ENCODE measurements at places on chromosomes 16 and 17.

GRCh38 chr17:57401556-57402488 is 145.5 kb downstream of the MSI2 start:
- DNase-seq, result no peak

- no peak for DNase-seq
These were observed 37.0 kb upstream of the ZNF750 start for GRCh38 chr17:82876602-82877379.

GRCh38 chr17:29124925-29125273 is 55.3 kb downstream of the MYO18A start:
- no peak for DNase-seq

DNA sequence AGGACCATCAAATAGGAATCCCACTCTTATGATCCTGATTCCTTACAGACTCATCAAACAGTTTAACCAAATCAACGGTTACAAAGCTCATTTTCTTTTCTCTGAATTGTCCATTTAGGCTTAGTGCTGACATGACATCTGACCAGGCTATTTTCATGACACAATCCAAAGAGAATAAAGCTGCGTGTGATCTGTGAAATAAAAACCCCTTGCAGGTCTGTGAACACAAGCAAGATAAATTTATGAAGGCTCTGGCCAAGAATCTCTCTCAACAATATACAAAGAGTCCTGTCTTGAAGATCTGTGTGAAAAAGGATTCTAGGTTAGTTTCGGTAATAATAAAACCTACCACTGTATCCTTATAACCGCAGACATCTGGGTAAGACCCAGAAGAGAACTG is 22.0 kb downstream of the COG1 start:
- no peak for DNase-seq

DNA sequence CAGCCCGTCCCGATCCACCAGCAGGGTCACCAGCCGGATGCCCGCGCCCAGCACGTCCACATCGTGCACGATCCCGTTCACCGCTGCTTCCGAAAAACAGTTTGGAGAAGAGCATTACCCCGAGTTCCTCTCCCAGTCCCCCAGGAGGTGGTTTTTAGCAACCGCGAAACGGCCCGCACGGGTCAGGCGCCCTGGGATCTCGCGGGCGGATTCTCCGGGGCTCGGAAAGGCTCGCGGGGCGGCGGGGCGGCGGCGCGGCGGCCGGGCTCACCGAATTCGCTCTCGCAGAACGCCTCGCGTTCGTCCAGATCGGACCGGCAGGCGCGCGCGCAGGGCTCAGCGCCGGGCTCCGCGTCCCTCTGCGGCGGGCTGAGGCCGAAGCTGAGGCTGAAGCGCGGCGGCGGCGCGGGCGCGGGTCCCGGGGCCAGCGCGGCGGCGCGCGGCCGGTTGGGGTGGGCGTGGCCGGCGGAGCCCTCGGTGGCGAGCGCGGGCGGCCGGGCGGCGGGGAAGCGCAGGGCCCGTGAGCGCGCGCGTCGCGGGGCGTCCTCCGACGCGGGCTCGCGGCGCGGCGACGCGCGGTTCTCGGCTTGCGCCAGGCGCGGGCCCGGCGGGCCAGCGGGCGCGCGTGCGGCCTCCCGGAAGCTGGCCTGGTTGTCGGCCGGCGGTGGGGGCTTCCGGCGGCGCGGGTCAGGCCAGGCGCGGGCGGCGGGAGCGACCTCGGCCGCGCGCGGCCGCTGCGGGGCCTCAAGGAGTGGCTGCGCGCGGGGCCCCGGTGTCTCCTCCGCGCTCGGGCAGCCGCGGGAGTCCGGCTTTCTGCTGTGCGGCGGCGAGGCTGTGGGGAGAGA is 2.9 kb downstream of the C17orf58 start:
- peak; percentile 56 for DNase-seq

DNA sequence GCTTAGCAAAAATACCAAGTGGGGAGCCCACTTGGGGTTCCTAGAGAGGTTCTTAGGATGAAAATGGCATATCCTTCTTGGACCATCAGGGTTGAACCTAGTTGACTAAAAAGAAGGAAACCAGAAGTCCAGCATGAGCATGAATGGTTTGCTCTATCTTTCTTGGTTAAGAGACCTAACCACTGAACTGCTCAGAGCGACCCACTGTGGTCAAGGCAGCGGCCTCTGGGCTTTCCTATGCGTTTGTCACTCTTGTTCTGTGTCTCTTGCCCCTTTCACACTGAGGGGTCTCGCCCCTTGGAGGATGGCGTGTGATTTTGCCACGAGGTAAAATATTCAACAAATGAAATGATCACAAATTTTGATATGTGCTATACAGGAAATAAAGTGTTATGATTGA is 526 bp upstream of the BORCS6 start:
- no peak for DNase-seq

GRCh38 chr16:4544473-4544872 is 5.9 kb upstream of the CDIP1 start:
- no peak for DNase-seq

DNA sequence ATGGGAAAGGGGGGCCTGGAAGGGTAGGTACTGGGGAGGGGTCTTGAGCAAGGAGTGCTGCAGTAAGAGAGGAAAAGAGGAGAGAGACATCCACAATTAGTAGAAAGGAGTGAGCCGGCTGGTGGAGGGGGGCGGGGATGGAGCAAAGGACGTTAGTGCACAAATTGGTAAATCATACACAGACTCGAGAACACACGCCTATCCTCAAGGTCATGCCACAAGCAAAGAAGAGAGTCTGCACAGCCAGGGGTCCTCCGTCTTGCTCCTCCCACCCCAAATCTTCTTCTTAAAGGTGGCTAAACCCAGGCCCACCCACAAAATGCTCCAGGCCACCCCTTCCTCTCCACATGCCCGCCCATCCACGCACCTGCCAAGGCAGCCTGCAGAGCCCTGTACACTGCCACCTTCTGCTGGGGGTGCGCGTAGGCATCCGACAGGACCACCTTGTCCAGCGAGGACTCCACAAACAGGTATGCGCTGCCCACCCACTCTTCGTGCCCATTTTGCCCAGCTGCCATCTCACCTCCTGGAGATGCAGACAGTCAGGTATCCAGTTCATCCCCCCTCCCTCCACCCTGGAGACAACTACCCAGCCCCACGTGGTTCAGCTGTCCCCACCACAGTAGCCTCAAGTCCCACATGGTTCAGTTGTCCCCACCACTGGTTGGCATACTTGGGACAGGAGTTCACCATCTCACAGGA is 3.4 kb downstream of the TRADD start:
- DNase-seq, result no peak

DNA sequence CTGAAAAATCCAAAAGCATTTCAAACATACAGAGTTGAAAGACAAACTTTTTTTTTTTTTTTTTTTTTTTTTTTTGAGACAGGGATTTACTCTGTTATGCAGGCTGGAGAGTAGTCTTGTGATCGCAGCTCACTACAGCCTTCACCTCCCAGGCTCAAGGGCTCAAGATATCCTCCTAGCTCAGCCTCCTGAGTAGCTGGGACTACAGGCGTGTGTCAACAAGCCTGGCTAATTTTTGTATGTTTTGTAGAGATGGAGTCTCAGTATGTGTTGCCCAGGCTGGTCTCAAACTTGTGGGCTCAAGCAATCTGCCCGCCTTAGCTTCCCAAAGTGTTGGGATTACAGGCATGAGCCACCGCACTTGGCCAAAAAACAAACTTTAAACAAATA is 64.2 kb upstream of the KIFC3 start:
- DNase-seq, result no peak

- DNase-seq, result peak; percentile 83
These were observed 1.2 kb downstream of the NGFR start for GRCh38 chr17:49496183-49496866.

GRCh38 chr16:3030222-3031212 is 6.2 kb downstream of the BICDL2 start:
- no peak for DNase-seq

DNA sequence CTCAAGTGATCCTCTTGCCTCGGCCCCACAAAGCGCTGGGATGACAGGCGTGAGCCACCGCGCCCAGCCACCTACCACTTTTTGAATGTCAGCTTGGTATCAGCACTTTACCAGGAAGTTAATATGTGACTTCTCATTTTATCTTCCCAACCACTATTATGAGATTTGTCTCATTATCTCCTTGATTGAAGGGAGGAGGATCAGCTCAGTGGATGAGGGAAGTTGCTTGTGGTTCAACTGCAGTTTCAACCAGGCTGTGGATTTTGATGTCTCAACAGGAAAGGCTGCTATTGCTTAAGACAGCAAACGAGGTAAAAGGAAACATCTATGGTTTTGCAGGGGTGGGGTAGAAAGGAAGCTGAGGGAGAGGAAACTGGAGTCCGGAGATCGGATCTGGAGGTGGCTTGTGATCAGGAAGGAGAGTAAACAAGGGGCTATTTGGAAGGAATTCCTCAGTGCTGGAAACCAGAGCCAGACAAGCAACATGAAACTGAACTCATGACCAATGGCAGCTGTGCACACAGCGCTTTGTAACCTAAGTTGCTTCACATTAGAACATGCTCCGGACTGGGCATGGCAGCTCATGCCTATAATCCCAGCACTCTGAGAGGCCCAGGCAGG is 180.5 kb downstream of the VPS53 start:
- no peak for DNase-seq

DNA sequence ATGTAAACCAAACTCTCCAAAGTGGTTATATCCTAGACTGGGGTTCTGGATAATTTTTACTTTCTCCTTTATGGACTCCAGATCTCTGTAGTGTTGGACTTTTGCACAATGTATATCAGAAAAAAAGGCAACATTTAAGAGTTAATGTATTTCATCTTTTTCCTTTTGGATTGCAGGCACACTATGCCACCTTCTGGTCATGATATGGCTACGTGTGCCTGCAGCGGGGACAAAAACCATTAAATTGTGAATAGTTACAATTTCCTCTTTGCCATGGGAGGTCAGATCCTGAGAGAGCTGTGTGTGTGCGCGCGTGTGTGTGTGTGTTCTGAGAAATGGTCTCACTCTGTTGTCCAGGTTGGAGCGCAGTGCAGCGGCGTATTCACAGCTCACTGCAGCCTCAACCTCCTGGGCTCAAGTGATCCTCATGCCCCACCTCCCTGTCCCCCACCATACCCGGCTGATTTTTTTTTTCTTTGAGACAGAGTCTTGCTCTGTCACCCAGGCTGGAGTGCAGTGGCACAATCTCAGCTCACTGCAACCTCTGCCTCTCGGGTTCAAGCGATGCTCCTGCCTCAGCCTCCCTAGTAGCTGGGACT is 4.3 kb upstream of the SGF29 start:
- no peak for DNase-seq

DNA sequence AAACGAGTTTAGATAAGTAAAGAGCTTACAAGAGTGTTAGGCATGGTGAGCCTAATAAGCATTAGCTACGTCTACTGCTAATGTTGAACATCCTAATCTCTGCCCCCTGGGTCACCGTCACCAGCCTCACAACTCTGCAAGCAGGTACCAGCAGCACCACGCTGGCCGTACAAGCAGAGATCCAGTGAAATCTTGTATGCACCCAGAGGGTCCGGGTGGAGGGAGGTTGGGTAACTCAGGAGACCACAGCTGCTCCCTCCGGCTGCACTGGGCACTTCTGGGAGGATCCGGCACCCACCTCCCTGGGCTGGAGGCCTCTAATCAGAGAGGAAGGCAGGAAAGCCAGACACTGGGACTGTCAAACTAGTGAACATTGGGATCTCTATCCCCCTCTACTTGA is 8.4 kb upstream of the OR1F1 start:
- DNase-seq, result no peak

GRCh38 chr16:57786632-57787518 is 15.4 kb downstream of the KIFC3 start:
- no peak for DNase-seq

DNA sequence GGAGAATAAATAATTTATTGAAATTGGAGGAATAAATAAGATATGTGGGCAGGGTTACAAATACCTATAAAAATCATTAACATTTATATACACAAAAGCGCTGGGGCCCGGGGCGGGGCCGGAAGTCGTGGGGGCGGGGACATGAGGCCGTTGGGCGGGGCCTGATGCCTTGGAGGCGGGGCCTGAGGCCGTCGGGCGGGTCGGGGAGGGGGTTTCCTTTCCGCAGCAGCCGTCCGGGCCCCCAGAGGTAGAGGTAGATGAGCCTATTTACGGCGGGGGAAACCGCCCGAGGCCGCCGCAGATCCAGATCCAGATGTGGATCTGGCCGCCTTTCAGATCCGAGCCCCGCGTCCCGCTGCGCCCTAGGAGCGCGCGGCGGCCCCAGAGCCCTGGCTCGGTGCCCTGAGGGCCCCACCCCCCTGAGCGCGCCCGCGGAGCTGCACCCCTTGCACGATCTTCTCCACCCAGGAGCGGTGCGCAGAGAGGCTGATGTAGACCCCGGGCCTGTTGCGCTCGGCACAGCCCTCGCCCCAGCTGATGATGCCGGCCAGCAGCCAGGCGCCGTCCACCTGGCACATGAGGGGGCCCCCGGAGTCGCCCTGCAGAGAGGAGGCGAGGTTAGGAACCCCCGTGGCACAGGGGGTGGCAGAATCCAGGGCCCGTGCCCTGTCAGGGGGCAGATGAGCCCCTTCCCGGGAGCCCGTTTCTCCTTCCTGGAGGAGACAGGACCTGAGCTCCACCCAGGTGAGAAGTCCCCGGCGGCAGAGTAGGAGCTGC is 5.1 kb downstream of the PRSS22 start:
- DNase-seq, result no peak

- DNase-seq, result no peak
These were observed 18.4 kb downstream of the CARHSP1 start for GRCh38 chr16:8850279-8850885.

DNA sequence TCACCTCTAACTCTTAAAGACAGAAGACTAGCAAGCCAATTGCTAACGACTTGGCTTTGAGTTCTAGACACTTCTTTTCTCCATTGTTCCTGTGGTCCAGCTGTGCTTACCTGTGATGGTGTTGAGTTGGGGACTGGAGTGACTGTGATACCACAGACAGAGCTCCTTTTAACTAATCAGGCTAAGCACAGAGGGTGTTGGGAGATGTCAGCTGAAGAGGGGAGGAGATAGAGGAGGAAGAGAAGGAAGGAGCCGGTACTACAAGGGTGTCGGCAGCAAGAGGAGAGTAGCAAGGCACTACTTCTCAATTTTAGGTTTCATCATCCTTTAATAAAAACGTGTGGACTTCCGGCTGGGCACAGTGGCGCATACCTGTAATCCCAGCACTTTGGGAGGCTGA is 5.1 kb upstream of the MYO1D start:
- DNase-seq, result no peak

DNA sequence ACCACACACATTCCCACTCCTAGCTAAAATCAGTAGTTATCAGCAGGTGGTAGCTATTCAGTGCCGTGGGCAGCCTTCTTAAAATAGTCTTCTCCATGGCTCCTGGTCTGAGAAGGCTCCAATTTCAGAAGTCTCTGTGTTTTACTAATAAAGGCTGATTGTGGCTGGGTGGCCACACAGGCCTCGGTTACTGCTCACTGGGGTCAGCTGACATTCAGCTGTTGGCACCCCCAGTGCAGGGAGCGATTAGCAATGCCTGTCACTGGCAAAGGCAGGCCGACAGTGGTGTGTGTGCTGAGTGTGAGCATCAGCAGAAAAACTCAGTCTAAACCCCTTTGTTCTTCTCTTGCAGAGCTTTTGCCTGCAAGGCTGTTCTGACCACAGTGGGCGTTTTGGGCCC is 16.6 kb upstream of the DBNDD1 start:
- no peak for DNase-seq
